ENCODE measurements at places on chromosomes 7 and 10. TPM values are rescaled to one million over a fixed set of nuclear protein-coding genes. Genes with fewer than 3 reads are reported as not detected.

Gene URGCP
- 25.9 TPM for polyA plus RNA-seq

Gene CYP3A4
- polyA plus RNA-seq: not detected

Gene COL17A1
- 0.51 TPM for polyA plus RNA-seq

Gene KLF14
- polyA plus RNA-seq: 0.25 TPM

Gene RHOBTB1
- polyA plus RNA-seq: 9.6 TPM

Gene IGF2BP3
- 7.0 TPM for polyA plus RNA-seq

Gene PTF1A
- not detected for polyA plus RNA-seq

Gene CRHR2
- not detected for polyA plus RNA-seq

Gene MOGAT3
- polyA plus RNA-seq: not detected

Gene GNAT3
- polyA plus RNA-seq: not detected

Gene AKR1D1
- not detected for polyA plus RNA-seq

Gene FFAR4
- polyA plus RNA-seq: not detected

Gene MMD2
- polyA plus RNA-seq: not detected

Gene AGR3
- polyA plus RNA-seq: not detected

Gene HTR5A
- polyA plus RNA-seq: not detected

Gene CFAP46
- polyA plus RNA-seq: 0.20 TPM

Gene ACTR3C
- not detected for polyA plus RNA-seq

Gene SFRP4
- polyA plus RNA-seq: 0.21 TPM

Gene TMEM196
- not detected for polyA plus RNA-seq

Gene OPN4
- not detected for polyA plus RNA-seq

Gene SPDYE6
- not detected for polyA plus RNA-seq

Gene DPP6
- not detected for polyA plus RNA-seq

Gene PON1
- not detected for polyA plus RNA-seq

Gene RBM20
- not detected for polyA plus RNA-seq

Gene POLR2J2
- polyA plus RNA-seq: 2.0 TPM

Gene SPDYE16
- polyA plus RNA-seq: 0.10 TPM

Gene SFTPA1
- polyA plus RNA-seq: not detected

Gene PRR15
- polyA plus RNA-seq: 9.2 TPM

Gene EBLN1
- not detected for polyA plus RNA-seq

Gene OPALIN
- not detected for polyA plus RNA-seq

Gene ITGB8
- polyA plus RNA-seq: 3.4 TPM

Gene GIMAP7
- polyA plus RNA-seq: not detected

Gene LRRC18
- not detected for polyA plus RNA-seq

Gene KBTBD2
- polyA plus RNA-seq: 19.1 TPM

Gene PON3
- polyA plus RNA-seq: not detected

Gene OR13A1
- polyA plus RNA-seq: not detected

Gene C10orf53
- polyA plus RNA-seq: not detected

Gene ARHGEF35
- 5.8 TPM for polyA plus RNA-seq

Gene IFIT1B
- polyA plus RNA-seq: not detected

Gene TMEM229A
- polyA plus RNA-seq: not detected

Gene STEAP2
- polyA plus RNA-seq: 20.2 TPM

Gene SPRN
- 0.32 TPM for polyA plus RNA-seq

Gene WDR91
- 4.1 TPM for polyA plus RNA-seq

Gene ZP3
- 4.9 TPM for polyA plus RNA-seq
